ENCODE measurements at places on chromosomes 5 and 9.

DNA sequence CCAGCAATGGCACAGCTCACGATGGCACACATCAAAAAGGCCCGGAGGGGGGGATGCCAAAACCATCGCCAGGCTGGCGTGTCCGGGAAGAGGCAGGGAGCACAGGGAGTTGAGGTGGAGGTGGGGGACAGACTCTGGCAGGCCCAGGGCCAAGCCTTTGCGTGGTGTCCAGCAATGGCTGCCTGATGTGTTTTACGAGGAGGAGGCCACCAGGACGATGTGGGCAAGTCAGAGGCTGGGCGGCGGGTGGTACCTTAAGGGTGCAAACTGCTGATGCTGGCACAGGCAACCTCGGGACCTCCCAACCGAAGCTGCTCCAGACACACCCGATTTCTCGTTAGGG lies 4.7 kb downstream of the VAV2 start:
- DNase-seq, result no peak

DNA sequence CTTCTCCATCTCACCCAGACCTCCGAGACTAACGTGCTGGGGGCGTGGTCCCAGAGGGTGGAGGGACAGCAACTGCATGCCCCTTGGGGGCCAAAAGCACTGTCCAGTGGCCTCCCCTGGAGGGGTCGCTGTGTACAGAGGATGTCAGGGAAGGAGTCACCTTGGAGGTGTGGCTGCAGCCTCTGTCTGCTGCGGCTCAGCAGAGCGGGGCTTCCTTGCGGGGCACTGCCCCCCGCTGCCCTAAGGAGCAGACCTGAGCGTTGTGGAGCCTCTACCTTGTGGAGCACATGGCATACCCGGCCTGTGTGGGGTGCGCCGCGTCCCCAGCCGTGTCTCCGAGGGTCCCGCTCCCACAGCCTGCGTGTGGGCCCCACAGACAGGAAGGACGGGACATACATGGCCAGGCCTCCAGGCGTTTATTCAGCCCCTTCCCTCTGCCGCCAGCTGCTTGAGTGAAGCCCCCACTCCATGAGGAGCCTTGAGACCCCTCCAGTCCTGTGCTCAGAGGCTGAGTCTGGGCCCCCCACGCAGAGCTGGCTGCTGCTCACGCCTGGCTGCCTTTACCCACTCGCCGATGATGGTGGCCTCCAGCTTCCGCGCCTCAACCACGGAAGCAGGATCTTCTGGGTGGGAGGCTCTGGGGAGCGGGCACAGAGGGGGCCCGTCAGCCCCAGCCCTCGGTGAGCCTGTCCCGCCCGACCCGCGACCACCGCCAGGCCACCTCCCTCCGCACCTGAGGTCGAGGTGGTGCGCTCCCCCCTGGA lies 4.2 kb downstream of the DPP7 start:
- DNase-seq, result no peak

DNA sequence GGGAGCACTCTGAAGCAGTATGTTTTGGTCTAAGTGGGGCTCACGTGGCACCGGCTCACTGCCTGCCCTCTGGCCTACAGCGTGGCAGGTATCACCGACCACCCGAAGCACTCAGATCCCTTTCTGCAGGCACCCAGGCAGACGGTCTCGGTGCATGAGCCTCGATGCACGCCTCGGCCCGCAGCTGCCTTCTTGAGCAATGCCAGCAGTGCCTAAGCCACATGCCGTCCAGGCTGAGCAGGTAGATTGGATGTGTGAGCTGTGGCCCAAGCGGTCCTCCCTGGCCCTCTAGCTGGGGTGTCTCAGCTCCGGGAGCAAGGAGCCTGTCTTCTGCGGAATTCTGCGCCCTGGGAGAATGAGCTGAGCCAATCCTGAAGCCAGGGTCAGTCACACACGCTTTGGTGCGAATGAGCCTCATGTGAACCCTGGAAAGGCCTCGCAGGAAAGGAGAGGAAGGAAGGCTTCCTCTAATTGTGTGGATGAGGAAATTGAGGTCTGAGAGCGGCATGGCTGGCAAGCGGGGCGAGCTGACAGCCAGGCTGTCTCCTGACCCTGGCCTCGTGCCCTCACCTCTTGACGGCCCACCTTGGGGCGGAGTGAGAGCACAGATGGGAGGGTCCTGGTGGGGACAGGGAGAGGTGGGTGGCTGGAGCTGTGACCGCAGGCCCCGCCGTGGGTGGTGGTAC lies 14.4 kb downstream of the RXRA start:
- no peak for DNase-seq

- DNase-seq, result no peak
Observed at GRCh38 chr5:16245249-16245648, 65.7 kb upstream of the MARCHF11 start.

GRCh38 chr9:128818839-128819715 lies 777 bp downstream of the ENDOG start:
- no peak for DNase-seq

DNA sequence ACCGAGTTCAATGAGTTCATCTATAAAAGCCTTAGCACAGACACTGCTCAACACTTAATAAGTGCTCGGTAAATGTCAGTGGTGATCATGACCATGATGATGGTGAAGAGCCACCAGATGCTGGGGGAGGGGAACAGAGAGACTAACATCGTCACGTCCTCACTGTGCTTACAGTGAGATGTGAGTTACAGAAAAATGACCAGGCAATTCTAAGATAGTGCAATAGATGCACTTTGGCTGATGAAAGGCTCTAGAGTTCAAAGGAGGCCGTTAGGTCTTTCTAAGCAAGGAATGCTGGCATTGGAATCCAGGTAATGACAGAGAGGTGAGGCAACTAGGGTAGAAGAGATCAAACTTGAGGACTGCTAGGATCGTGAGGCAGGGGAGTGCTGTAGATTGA lies 36.7 kb downstream of the ARL15 start:
- DNase-seq, result no peak

- DNase-seq, result no peak
Observed at GRCh38 chr5:152527358-152528052, 122.4 kb upstream of the NMUR2 start.

GRCh38 chr5:55540024-55540423 lies 5.3 kb upstream of the PLPP1 start:
- no peak for DNase-seq

DNA sequence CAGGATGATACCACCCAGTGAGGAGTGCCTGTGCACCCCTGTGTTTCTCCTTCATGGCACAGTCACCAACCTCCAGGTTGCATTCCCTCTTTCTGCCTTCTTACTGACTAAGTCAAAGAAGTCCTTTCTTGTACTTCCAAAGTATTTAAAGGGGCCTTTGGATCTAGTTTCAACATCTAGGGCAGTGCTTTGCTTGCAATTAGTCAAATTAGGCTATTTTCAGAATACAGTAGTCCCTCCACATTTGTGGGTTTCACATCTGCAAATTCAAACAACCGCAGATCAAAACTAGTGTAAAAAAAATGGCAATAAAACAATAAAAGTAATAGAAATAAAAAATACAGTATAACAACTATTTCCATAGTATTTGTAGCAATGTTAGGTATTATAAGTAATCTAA lies 333.9 kb upstream of the SEMA6A start:
- DNase-seq, result no peak

GRCh38 chr5:99076723-99077640 lies 148.2 kb upstream of the CHD1 start:
- DNase-seq, result no peak

- no peak for DNase-seq
Observed at GRCh38 chr5:14775857-14776256, 95.7 kb downstream of the ANKH start.
